ENCODE measurements at places on chromosomes 2 and 18.

DNA sequence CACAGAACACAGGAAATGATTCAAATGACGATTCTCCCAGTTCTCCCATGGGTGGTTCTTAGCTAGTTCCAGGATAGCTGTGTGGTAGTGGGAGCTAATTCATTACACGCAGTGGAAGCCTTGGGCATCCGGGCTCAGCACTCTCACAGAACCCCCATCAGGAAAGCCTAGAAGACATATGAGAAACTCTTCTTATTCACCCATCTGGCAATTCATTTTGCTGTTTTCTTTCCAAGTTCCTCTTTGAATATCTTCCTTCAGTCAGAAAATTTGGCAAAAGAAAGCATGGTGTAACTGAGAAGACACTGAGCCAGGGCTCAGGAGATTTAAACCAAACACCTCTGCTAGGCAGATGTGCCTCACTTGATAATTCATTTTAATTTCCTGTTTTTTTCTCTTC lies 85.2 kb upstream of the FN1 start:
- no peak for DNase-seq

DNA sequence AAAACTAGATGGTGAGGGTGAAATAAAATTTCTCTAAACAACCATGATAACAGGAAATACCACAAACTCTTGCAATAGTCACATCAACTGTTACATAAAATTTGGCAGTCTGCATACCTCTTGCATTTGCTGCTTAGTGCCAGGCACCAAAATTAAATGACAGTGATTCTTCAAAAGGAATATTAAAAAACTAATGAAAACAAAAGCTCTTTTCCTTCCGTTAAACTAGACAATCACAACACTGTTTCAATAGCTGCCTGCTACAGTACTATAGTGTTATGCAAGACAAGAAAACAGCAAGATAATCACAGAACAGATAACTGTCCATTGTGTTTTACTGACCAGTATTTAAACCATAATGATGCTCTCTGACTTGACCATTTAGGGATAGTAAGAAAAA lies 239.0 kb upstream of the SMAD7 start:
- no peak for DNase-seq

DNA sequence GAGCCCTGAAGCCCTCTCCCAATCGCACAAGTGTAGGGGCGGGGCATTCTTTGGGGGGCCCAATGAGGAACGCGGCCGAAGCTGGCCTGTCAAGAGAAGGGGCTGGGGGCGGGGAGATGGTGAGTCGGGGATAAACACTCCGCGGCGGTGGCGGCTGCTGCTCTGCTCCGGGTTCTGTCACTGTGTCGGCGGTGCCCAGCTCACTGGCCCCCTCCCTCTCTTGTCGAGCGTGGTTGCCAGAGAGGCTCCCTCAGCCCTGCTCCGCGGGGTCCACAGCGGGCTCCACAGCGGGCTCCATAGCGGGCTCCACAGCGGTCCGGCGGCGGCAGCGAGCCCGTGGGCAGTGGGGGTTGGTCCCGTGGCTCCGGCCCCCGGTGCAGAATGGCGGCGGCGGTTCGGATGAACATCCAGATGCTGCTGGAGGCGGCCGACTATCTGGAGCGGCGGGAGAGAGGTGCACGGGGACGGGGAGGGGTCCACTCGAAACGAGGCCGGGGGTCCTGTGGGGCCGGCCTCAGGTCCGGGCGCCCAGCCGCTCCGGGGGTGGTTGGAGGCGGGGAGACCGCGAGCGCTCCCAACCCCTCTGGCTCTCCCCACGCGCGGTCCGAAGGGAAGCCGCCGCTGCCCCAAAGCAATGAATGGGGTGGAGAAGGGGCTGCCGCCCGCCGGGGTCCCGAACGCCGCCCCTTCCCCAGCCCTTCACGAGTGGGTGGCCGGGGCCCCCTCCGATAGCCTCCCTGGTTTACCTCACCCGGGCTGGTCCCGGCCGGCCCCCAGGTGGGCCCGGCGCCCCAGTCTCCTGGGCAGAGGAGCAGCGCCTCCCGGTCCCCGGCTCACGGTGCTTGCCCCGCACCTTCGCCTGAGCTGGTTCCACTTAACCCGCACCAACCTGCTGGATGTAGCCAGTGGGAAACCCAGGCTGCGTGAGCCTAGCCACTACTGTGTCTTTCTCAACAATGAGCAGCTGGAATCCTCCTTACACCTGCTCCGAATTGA lies at the start of gene MXD1:
TSS of gene MXD1 (plus strand) at position 160 of the 996 bp plus-strand sequence. CDS start at position 382, 222 bp downstream.
- DNase-seq: peak; percentile 18

- no peak for DNase-seq
Measured at GRCh38 chr2:204885747-204886146, 340.5 kb downstream of the PARD3B start.

- DNase-seq: no peak
Measured at GRCh38 chr2:1571477-1572417, 158.5 kb downstream of the TPO start.

GRCh38 chr2:12035956-12036639 lies 289.7 kb downstream of the LPIN1 start:
- no peak for DNase-seq

DNA sequence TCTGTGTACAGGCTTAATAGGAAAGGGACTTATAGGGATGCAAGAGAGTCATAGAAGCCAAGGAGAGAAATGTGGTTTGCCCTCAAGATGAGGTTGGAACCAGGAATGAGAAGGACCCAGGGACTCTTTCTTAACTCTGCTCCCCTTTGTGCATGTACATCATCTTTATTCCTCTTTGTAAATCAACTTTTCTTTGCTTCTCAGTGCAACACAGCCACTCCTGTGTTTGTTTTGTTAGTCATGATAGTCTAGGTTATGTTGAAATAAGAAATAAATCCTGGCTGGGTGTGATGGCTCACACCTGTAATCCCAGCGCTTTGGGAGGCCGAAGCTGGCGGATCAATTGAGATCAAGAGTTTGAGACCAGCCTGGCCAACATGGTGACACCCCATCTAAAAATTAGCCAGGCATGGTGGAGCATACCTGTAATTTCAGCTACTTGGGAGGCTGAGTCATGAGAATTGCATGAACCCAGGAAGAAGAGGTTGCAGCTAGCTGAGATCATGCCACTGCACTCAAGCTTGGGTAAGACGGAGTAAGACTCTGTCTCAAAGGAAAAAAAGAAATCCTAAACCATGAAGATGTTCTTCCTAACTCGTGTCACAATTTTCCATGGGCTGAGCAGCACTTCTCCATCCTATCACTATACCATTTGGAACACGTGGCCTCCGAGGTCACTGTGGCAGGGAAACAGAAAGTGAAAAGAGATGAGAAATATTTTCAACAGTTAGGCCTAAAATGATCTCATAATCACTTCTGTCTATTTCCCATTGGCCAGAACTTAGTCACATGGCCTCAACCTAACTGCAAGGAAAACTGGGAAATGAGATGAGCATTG lies 73.0 kb upstream of the TMEM17 start:
- DNase-seq: no peak

DNA sequence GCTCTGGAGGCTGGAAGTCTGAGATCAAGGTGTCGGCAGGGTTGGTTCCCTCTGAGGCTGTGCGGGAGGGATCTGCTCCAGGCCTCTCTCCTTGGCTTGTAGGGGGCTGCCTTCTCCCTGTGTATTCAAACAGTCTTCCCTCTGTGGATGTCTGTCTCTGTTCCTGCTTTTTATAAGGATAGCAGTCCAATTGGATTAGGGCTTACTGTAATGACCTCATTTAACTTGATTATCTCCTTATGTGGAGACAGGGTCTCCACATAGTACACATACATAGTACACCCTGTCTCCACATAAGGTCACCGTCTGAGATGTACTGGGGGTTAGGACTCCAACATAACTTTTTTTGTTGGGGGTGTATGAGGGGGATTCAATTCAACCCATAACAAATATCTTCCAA lies 30.5 kb downstream of the TCF7L1 start:
- DNase-seq: no peak

GRCh38 chr2:85439025-85439472 lies 20.5 kb downstream of the SH2D6 start:
- DNase-seq: no peak

DNA sequence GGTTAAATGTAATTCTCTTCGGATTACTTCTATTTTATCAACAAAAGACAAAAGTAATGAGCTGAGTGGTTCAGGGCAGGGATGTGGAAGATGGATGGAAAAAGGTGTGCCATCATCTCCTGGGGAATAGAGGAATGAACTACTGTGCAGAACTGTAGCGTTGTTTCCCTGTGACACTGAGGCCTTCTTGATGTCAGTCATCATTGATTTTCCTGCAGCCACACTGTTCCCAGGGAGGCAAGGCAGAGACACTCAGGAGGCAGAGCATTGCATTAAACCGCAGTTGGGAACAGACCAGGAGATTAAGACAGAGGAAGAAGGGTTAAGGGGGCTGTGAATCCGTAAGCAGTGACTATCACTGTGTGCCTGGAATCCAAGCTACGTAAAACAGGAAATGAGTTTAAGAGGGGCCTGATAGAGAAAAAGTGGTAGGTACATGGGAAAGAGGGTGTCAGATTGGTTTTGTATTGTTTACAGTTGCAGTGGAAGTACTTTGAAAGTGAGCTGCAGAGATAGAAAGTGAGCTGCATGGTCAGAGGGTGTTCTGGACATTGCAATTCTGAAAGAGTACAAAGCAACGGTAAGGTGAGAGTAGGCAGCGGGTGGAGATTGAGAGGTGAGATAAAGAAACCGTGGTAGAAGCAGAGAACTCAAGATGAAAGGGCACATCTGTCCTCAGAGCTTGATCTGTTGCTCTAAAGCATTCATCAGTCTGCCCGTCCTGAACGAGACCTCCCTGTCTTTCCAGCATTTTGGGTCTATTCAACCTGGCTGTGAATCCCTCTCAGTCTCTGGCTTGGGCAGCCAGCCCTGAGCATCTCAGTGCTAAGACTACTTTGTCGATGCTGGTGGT lies 793.4 kb upstream of the CELF4 start:
- no peak for DNase-seq

GRCh38 chr2:217800433-217801114 lies 202.2 kb downstream of the TNS1 start:
- DNase-seq: no peak

DNA sequence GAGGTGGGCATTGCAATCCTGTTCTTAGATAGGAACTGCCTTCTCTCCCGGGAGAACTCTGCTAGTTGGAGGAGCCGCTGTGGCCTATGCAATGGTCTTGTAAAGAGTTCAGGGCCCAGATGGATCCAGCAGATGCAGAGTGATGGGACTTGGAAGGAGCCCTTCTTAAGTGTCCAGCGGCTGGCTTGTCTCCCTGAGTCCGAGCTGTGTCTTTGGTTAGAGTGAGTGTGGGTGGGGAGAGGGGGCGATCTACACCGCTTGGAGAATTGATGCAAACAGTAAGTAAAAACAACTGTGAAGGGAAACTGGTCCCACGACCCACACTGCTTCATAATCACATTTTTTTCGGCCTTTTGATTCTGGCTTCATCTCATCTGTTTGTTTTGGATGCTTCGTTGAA lies 89.8 kb upstream of the CYRIA start:
- DNase-seq: no peak

GRCh38 chr18:48762836-48763718 lies 187.7 kb downstream of the SMAD7 start:
- DNase-seq: no peak

DNA sequence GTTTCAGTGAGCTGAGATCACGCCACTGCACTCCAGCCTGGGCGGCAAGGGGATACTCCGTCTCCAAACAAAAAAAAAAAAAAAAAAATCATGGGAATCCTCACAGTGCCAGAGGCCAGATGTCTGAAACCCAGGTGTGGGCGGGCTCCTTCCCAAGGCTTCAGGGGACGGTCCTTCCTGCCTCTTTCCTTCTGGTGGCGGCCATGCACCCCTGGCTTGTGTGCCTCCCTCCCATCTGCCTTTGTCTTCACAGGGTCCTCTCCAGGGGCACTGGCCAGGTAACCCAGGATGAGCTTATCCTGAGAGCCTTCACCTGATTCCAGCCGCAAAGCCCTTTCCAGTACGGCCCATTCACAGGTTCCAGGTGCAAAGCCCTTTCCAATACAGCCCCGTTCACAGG lies 40.9 kb upstream of the GPC1 start:
- no peak for DNase-seq

- DNase-seq: no peak
Measured at GRCh38 chr2:149169656-149170055, 131.2 kb downstream of the LYPD6B start.

DNA sequence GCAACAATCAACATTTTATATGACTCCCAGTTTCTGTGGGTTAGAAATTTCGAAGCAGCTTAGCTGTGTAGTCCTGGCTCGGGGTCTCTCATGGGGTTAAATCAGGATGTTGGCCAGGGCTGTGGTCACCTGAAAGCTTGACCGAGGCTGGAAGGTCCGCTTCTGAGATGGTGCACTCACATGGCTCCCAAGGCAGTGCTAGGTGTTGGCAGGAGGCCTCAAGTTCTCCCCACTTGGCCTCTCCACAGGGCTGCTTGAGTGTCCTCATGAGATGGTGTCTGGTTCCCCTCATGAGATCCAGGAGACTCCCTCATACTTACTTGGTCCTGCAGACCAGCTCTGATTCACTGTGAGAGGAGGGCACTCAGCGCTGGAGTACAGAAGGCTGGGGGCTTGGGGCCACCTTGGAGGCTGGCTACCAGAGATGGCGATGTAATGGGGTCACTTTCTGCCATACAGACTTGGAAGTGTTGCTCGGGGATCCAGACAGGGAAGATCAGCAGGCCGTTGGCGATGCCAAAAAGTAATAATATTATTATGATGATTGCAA lies 98.8 kb downstream of the INHBB start:
- no peak for DNase-seq

DNA sequence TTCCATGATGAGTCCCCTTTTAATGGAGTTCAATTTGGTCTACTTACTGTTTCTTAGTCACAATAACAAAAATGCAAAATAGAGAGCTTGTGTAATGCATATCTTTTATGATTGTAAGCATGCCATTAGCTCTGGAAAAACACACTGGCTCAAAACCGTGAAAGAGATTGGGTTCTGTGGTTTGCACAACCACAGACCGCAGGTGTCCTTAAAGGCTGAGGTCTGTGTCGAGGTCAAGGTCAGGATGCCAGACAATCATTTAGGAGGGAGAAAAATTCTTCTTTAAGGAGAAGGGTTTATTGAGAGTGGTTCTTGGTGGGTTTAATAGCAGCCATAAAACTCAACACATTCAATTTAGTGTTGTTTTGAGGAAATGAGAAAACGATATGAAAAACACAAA lies 487.2 kb downstream of the GALR1 start:
- DNase-seq: no peak

DNA sequence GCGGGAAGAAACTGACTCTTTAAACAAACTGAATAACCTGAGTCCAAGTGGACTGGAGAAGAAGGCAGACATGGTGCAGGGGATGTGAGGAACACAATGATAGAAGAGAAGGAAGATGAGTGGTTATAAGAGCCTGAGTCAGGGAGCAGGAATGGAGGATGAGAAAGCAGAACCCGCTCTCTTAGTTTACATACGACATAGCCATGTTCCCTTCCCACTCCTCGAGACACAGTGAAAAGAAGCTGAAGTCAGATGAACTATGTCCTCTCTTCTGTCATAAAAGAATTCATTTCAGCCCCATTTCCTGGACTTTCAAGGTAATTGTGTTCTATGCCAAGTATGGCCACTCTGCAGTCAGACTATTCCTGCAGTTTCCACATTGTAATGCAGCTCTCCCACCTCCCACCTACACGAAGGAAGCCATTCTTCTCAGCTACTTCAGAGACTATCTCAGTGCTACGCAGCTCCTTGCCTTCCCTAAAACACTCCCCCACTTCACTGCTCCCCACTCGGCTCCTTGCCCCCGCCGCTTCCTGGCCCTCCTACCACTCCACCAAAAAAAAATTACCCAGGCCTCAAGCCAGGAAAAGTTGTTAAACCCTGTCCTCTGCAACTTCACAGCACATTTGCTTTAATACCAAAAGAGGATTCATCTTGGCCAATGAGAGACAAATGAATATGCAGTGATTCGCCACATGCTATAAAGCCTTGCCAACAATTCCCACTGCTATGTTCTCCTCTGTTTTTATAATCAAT lies 323.4 kb upstream of the EPHA4 start:
- DNase-seq: no peak
